ENCODE measurements at places on chromosomes 2 and 18. TPM values are rescaled to one million over a fixed set of nuclear protein-coding genes. Genes with fewer than 3 reads are reported as not detected.

Gene DSG1
- not detected for total RNA-seq

Gene AGAP1
- total RNA-seq, result 2.4 TPM

Gene NCKAP1
- 1.2 TPM for total RNA-seq

Gene EML6
- 2.4 TPM for total RNA-seq

Gene COLEC11
- total RNA-seq, result 0.39 TPM

Gene IL36RN
- not detected for total RNA-seq

Gene EPB41L3
- total RNA-seq, result 1.9 TPM

Gene TPO
- not detected for total RNA-seq

Gene ZNF892
- 4.8 TPM for total RNA-seq

Gene TDRD15
- total RNA-seq, result not detected

Gene GPR39
- not detected for total RNA-seq

Gene ANKRD30B
- not detected for total RNA-seq

Gene DSG4
- total RNA-seq, result not detected

Gene ARHGEF33
- total RNA-seq, result 0.62 TPM

Gene TRIM54
- not detected for total RNA-seq

Gene DNAJB2
- 65.9 TPM for total RNA-seq

Gene AKAIN1
- not detected for total RNA-seq

Gene CFLAR
- 140 TPM for total RNA-seq

Gene SPC25
- total RNA-seq, result 40.0 TPM

Gene GCG
- not detected for total RNA-seq

Gene IL1B
- total RNA-seq, result not detected

Gene WNT6
- not detected for total RNA-seq

Gene POMC
- total RNA-seq, result 6.4 TPM

Gene SH2D6
- total RNA-seq, result 1.4 TPM

Gene TCF7L1
- not detected for total RNA-seq

Gene PCARE
- not detected for total RNA-seq

Gene SPATS2L
- total RNA-seq, result 46.3 TPM

Gene EGR4
- not detected for total RNA-seq

Gene PAX8
- 3.2 TPM for total RNA-seq

Gene ABCG5
- not detected for total RNA-seq

Gene LIPG
- total RNA-seq, result 0.09 TPM

Gene MYO3B
- 0.11 TPM for total RNA-seq

Gene CSRNP3
- not detected for total RNA-seq

Gene CREB1
- 97.5 TPM for total RNA-seq

Gene FKBP1B
- total RNA-seq, result 4.0 TPM

Gene CYP20A1
- 18.3 TPM for total RNA-seq

Gene GPR75
- 3.3 TPM for total RNA-seq

Gene TSPYL6
- total RNA-seq, result not detected

Gene CCL20
- total RNA-seq, result not detected

Gene DNAJC5G
- not detected for total RNA-seq

Gene UGT1A5
- not detected for total RNA-seq

Gene EIF2AK2
- 101 TPM for total RNA-seq

Gene CLHC1
- 19.4 TPM for total RNA-seq

Gene ICOS
- total RNA-seq, result 32.0 TPM

Gene HRH4
- total RNA-seq, result 0.22 TPM

Measured in activated naive CD8-positive, alpha-beta T cell treated with anti-CD3 and anti-CD28 coated beads, Interleukin-2, amount 10 ng/mL, durations not matched to agents 7 days and 5 days (primary cell).